ENCODE measurements at places on chromosomes 2 and 18.
A peak's percentile ranks its signal among the peaks of the same experiment; 100 is the strongest.

GRCh38 chr2:173667415-173667814 lies 297.8 kb downstream of the SP3 start:
- DNase-seq, result no peak

DNA sequence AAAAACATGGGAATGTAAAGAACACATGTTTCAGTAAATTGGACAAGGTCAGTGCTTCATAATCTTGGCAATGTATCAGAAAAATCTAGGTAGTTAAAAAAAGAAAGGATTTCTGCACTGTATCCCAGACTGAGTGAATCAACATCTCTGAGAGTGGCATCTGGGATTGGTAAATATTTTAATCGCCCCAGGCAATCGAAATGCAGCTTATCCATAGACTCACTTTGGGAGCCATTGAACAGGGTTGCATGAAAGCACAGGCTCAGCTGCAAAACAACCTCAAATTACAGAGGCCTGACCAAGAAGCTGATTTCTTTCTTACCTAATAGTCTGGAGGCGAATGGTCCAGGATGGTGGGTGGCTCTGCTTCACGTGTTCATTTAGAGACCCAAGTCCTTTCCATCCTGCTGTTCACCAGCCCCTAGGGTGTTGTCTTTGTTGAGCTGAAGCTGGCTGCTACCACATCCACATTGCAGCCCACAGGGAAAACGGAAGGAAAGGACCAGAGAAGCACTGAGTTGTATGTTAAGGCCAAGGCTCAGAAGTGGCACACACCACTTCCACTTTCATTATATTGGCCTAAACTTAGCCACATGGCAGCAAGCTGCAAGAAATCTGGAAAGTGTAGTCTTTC lies 59.0 kb downstream of the MOGAT1 start:
- peak; percentile 48 for DNase-seq

DNA sequence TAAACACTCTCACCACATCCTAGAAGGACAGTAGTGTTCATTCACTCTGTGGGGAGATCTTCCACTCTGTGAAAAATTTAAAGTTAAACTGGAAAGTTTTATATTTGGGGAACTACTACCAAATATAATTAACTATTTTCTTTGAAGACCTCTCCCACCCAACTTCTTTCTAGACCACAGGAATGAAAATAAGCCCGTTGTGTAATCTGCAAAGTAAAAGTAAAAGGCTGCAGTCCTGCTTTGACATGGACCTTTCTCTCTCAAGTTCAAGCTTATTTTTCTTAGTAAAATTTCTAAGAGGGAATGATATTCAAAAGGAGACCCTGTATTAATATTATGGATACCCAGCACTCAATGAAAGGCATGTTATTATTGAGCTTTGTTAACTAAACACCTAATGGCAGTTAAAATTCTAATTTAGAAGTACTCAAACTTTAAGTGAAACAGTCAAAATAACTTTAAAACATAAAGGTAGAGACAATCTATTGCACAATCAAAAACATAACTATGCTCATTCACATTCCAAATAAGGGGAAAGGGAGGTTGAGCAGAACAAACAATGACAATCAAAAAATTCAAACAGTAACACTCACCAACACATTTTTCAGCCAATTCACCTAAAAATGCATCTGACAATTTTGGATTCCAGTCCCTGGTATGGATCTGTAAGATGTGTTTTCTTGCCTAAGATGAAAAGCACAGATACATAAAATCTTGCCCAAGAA lies 98.5 kb downstream of the ATAD2B start:
- no peak for DNase-seq

GRCh38 chr2:173079973-173080860 lies 4.6 kb downstream of the MAP3K20 start:
- DNase-seq, result peak; percentile 82

DNA sequence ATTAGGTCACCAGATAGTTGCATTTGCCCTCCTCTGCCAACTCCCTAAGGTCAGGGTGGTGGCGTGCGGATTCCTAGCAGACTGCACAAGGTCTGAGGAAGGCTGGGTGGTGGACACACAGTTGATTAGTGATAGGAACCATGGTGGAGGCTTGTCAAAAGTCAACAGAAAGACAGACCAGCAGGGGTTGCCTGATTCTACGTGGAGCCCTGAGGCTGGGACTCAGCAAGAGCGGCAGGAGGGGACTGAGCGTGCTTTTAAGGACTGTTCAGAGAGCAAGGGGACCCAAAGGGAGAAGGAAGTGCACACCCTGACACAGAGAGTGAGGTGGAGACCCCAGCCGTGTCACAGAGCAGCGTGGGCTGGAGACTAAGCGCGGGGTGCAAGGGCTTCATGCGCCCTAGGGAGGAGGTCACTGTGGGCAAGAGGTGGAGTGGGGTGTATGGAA lies 513.2 kb downstream of the RNF144A start:
- DNase-seq, result no peak

- no peak for DNase-seq
These were observed 236.9 kb downstream of the BCL11A start for GRCh38 chr2:60316381-60317033.

- no peak for DNase-seq
These were observed 438.1 kb upstream of the FAM98A start for GRCh38 chr2:34037157-34037556.

DNA sequence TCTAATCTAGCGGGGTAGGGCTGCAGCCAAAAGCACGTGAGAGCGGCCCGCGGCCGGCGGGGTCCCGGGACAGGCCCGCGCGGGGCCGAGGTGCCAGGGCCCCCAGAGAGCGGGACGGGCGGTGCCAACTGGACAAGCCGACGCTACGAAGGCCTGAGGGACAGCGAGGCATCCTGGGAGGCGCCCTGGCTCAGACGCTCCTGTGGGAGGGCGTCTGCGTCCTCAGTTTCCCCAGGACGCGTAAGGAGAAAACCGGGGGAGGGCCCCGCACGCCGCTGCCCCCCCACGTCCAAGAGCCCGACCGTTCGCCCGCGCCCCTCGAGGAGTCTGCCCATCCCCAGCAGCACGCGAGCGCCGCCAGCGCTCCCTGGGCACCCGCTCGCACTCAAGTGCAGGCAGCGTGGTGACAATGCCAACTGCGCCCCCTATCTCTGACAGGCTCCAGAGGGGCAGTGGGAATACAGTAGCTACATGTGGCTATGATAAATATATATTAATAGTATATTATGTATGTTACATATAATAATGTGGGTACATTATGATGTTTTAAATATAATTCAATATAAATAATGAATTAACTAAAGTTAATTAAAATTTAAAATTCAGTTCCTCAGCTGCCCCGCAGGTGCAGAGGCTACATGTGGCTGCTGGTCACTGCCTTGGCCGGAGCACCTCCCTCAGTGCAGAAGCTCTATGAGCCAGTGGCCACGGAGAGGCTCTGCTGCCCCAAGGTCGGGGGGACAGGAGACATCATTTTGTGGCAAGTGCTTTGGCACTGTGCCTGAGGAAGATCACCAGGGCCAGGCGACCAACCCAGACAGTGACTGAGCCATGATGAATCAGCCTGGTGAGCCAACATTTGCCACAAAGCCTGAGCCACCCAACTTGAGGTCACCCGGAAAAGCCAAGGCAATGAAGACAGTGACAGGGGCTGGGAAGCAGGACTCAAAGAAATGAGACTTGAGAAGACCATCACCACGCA lies 5.5 kb upstream of the SFT2D3 start:
- DNase-seq, result peak; percentile 96

DNA sequence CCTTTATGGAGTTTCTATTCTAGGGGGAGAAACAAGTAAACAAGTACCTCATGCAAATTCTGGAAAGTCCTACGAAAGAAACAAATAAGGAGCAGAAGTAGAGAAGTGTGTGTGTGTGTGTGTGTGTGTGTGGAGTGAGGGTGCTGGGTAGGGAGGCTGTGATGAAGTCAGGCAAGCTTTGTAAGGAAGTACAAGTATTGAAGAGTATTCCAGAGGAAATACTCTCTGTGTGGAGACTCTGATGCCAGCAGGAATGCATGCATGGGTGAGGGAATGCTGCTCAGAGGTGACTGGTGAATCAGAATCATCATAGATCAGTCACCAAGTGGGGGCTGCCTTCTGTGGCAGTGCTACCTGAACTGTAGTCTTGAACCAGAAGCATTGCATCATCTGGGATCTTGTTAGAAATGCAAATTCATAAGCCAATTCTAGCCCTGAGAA lies 34.5 kb downstream of the SLC4A3 start:
- no peak for DNase-seq

- DNase-seq, result peak; percentile 56
These were observed 653 bp downstream of the MRPS9 start for GRCh38 chr2:105038383-105039061.

DNA sequence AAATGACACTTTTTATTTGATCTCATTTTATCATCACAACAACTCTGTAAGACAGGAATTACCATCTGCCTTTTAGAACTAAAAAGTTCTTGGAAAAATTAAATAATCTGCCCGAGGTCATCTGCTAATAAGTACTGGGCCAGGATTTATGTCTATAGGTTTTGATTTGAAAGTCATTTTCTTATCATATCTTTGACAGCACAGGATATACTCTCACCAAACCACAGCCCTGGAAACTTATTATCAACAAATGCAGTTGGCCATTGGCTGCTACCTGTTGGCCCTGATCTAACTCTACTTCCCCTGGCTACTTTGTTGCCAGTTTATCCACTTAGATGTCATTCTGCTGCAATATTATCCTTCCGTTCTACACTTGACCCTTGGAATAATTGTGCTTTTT lies 354.6 kb downstream of the RAD51AP2 start:
- DNase-seq, result no peak

DNA sequence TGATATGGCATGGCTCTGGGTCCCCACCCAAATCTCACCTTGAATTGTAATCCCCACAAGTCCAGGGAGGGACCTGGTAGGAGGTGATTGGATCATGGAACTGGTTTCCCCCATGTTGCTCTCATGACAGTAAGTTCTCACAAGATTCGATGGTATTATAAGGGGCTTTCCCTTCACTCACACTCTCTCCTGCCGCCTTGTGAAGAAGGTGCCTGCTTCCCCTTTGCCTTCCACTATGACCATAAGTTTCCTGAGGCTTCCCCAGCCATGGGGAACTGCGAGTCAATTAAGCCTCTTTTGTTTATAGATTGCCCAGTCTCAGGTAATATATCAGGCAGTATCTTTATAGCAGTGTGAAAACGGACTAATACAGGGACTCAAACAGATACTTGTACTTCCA lies 50.4 kb upstream of the ZNF532 start:
- DNase-seq, result no peak

GRCh38 chr2:72274380-72274797 lies 126.7 kb upstream of the CYP26B1 start:
- no peak for DNase-seq

DNA sequence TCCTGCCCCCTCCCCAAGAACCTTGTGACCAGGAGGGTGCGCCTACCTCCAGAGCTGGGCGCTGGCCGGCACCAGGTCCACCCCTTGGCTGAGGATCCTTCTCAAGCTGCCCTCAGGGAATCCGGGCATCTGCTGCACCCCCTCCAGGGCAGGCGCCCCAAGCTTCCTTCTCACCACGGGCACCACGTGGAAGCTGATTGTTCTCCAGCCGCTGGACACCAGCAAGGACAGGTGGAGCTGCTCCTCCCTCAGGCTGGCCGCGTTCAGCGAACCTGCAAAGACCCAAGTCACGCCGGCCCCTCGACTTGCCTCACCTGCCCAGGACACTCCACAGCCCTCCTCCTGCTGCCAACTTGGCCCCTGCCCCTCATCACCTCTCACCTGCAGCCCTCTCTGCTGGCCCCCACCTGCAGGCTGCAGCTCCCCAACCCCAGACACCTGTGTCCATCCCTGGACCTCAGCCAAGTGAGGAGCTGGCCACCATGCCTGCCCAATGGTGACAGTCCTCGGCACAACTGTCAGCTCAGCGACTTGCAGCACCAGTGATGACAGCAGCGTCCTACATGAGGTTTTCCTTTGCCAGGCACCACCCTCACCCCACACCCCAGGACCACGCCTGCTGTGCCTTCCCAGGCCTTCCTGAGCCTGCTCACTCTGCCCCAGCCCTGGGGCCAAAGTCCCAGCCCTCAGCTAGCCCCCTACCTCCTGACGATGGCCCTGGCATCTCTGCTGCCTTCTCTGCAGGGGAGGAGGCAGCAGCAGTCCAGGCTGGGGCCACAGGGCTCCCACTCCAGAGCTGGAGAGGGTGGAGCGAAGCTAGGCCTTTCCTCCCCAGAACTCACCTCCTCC lies 4.2 kb downstream of the MAB21L4 start:
- DNase-seq, result no peak

GRCh38 chr2:237306083-237306786 lies 107.7 kb downstream of the COL6A3 start:
- no peak for DNase-seq

DNA sequence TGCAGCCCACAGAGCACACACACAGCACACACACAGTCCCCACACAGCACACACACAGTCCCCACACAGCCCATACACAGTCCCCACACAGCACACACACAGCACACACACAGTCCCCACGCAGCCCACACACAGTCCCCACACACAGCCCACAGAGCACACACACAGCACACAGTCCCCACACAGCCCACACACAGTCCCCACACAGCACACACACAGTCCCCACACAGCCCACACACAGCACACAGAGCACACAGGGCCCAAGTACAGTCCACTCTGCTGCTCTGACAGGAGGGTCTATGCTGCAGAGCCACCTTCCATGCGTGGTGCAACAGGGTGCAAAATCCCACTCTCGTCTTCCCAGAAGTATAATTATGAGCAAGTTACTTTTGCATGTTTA lies 240.5 kb upstream of the SALL3 start:
- DNase-seq, result no peak

Measured in osteoblast (primary cell).